ENCODE measurements at places on chromosomes 1 and 21. TPM values are rescaled to one million over a fixed set of nuclear protein-coding genes. Genes with fewer than 3 reads are reported as not detected.
A peak's percentile ranks its signal among the peaks of the same experiment; 100 is the strongest.

- DNase-seq: no peak
Observed at GRCh38 chr1:20719261-20719660, 1.5 kb upstream of the KIF17 start.

DNA sequence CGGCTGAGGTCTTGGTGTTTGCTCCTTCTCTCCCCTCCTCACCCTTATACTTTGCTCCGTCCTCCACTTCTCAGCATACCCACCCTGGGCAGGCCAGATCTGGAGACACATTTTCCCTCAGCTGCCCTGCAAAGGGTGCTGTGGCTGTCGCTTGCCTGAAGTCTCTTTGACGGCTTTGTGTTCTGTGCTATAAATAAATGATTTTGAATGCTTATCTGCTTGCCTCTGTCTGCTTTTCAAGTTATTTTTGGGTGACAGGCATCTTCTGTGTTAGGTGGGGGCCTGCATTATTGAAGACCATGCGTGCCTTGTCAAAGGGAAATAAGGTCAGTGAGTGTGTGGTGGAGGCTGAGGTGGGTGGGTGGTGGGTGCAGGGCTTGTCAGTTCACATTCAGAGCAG is 66.9 kb upstream of the KCND3 start:
- DNase-seq: no peak

GRCh38 chr1:108016451-108016920 is 51.5 kb upstream of the VAV3 start:
- DNase-seq: no peak

DNA sequence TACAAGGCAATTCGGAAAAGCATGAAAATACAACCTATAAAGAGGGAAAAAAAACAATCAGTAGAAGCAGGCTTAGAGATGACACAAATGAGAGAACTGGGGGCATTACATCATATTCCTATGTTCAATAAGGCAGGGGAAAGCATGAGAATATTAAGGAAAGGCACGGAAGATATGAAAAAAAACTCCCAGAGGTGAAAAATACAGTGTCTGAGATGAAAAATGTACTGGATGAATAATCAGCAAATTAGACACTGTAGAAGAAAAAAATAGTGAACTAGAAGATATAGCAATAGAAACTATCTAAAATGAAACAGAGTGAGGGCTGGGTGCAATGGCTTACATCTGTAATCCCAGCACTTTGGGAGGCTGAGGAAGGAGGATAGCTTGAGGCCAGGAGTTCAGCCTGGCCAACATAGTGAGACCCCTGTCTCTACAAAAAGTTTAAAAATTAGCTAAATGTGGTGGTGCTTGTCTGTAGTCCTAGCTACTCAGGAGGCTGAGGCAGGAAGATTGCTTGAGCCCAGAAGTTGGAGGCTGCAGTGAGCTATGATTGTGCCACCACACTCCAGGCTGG is 101.8 kb downstream of the ST3GAL3 start:
- DNase-seq: no peak

DNA sequence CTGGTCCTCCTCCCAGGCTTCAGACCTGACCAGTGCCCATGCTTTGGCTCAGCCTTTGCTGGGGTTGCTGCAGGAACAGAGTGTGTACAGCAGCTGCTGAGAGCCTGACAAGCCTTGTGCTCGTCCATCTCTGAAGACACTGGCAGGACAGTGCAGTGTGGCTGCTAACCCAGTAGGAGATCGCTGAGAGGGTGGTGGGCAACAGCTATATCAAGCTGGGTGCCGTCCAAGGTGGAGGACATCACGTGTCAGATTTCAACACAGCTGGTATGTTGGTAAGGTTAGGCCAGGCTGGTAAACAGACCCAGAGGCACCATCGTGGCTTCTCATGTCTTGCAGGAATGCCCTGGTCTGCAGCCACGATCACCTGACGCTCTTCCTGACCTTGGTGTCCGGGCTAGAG is 17.9 kb upstream of the SLC25A34 start:
- no peak for DNase-seq

DNA sequence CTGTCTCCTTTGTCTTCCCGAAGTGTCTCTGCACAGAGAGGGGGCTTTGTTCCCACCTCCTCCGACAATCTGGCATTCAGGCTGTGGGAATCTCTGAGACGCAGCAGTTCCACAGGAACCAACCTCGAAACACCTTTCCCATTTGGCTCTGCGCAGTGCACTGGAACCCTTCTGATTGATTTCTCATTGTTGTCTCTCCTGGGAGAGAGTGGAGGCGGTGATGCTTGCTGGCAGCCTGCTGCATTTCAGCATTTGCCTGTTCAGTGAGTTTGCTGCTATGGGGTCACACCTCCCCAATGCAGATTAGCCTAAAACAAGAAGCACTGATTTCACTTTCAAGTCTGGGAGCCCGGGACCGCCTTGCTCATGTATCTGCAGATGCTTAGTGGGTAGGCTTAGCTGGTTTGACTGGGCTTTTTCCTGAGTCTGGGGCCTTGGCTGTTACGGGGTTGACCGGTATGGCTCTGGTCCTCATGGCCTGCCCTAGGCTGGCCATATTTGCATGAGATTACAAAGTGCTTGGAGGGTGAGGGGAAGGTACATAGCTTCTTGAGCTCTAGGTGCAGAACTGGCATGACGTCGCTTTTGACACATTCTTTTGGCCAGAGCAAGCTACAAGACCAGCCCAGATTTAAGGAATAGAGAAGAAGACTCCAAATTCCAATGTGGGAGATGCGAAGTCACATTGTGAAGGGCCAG is 695.3 kb downstream of the PTPRU start:
- DNase-seq: no peak

DNA sequence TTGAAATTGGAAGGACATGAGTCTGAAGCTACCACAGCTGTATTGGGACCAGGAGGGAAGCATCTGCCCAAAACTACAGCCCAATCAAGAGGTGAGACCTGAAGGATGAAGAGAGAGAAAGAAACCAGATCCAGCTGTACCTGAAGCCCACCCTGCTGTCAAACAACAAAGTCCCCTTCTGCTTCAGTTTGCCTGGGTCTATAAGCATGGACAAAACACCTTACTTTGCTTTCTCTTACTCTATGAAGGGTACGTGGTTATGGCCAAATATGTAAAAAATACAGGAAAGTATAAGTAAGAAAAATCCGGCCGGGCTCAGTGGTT is 26.4 kb downstream of the TOMM20 start:
- DNase-seq: no peak

- DNase-seq: no peak
Observed at GRCh38 chr1:206453111-206453510, 17.2 kb upstream of the IKBKE start.

- DNase-seq: peak; percentile 70
Observed at GRCh38 chr1:48697066-48697707, 79.5 kb downstream of the BEND5 start.

DNA sequence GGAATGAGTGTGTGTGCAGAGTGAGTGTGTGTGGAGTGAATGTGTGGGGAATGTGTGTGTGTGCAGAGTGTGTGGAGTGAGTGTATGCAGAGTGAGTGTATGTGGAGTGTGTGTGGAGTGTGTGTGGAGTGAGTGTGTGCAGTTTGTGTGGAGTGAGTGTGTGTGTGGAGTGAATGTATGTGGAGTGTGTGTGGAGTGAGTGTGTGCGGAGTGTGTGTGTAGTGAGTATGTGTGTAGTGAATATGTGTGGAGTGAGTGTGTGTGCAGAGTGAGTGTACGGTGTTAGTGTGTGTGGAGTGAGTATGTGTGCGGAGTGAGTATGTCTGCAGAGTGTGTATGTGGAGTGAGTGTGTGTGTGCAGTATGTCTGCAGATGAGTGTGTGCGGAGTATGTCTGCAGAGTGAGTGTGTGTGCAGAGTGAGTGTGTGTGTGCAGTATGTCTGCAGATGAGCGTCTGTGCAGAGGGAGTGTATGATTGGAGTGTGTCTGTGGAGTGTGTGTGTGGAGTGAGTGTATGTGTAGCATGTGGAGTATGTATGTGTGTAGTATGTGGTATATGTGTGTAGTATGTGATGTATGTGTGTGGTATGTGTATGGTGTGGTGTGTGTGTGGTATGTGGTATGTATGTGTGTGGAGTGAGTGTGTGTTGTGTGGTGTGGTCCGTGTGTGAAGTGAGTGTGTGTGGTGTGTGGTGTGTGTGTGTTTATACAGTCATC is 59.7 kb upstream of the CLDN14 start:
- DNase-seq: no peak

GRCh38 chr1:22283596-22283995 is 140.7 kb upstream of the WNT4 start:
- no peak for DNase-seq

The S100A5 gene
- 1.9 TPM for total RNA-seq

The CR1L gene
- total RNA-seq: not detected

GRCh38 chr1:75492011-75492410 is 118.9 kb downstream of the SLC44A5 start:
- DNase-seq: no peak

- no peak for DNase-seq
Observed at GRCh38 chr1:19941206-19941568, 17.8 kb upstream of the PLA2G2E start.

- no peak for DNase-seq
Observed at GRCh38 chr1:65253800-65254319, 55.5 kb upstream of the DNAJC6 start.

The TSEN15 gene
- 48.7 TPM for total RNA-seq

The ADSS2 gene
- total RNA-seq: 53.3 TPM

The NFASC gene
- total RNA-seq: 0.32 TPM

GRCh38 chr1:233245191-233245765 is 50.2 kb downstream of the PCNX2 start:
- no peak for DNase-seq

DNA sequence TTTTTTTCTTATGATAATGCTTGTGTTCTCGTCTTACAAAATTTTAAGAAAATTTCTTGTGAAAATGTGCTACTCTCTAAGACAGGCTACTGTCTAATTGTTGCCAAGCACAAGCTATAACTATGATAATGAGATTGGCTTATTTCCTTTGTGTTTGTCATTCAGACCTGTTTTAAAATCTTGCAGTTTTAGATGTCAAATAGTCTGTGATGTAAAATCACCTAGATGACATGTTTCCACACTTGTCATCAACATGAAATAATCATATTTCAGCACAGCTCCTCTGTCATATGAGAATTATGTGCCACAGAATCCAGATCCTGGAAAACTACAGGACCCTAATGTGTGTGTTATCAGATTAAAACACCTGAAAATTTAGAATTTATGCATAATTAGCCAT is 539.7 kb downstream of the USP25 start:
- DNase-seq: no peak

DNA sequence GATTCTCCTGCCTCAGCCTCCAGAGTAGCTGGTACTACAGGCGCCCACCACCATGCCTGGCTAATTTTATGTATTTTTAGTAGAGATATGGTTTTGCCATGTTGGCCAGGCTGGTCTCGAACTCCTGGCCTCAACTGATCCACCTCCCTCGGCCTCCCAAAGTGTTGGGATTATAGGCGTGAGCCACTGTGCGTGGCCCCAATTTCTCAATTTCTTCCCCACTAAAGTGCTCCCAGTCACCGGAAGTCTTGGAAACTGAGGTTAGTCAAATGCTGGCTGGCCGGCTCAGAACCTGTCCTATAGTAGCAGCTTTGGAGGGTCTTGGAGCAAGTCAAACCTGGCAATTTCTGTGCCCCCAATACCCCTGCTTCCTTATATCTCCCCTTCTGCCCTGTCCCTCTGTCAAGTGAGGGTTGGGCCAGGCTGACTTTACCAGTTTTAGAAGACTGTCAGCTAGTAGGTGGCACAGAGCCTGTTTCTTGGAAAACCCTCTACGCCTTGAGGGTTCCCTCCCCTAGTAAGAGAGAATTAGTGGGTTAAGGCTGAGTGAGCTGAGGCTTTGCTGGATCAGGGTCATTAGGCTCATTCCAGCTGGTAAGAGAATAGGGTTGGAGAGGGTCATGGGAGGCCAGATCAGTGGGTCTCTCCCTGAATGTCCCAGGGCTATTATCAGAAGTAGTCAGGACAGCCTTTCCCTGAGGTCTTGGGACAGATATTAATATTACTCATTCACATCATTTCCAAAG is 8.3 kb upstream of the EPB41 start:
- no peak for DNase-seq

DNA sequence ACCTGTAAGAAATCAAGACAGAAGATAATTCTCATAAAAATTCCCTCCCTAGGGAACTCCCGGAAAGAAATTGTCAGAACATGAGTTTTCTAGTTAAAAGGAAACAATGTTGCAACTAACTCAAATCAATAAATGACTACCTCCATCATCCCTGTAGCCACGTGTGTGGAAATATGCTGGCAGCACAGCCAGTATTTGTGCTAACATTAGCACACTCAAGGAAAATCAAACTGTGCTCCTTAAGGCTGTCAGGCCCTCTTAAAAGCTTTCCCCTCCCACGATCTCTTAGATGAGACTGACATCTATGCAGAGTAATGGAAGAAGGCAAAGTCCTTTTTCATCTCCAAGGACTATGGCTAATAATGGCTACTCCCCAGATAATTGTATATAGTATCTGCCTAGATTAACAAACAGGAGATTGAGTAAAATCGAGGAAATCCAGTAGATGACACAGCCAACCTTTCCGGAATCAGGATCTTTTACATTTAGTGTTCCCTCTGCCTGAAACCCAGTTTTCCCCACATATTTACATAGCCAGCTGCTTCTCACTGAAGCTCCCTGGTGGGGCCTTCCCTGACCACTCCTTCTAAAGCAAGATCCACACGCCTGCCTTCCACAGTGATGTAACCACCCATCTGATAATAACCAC is 50.9 kb upstream of the NR5A2 start:
- no peak for DNase-seq

GRCh38 chr1:4726620-4727341 is 72.4 kb downstream of the AJAP1 start:
- DNase-seq: no peak

DNA sequence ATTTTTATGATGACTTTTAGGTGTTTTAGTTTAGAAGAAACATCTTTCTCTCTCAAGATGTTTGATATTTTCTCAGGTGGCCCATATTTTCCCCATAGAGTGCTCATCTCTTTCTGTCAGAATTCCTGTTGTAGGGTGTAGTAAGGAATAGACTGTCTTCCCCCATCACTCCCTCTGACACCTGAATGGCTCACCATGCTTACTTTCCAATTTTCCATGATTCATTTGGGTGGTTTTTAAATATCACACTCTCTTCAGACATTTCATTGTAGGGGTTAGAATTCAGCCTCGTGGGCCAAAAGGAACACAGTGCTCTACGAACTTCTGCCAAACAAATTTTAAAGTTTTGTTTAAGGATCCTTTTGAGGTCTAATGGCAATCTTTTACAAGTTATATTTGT is 24.0 kb downstream of the GIPC2 start:
- no peak for DNase-seq

DNA sequence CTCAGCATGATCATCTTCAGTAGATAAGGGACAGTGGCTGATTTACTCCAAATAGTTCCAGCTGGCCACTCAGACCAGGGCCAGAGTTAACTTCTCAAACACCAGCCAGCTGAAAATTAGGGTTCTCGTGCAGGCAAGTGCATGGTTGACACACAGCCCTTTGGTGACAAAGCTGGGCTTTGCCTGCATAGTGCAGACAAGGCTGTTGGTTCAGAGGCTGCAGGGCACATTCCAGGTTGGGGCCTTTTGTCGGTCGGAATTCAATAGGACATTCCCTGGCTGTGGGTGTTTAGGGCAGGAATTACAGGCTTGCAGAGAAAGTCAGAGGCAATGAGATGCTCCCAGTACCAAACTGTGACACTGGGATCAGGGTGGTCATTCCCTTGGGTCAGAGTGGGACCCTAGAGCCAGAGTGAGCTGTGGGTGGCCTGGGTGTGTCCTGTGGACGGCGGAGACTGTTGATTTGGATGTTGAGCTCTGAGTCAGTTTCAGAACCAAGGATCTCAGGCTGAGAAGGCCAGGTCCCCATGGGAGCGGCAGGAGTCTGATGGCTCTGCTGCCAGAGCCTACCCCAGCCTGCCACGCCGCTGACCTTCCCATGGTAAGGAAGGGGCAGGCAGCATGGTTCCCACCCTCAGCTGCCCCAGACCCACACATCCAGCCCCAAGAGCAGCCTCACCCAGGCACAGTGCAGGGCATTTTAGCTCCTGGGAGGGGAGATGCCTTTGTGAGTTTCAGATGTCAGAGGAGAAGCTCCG is 56.2 kb downstream of the STUM start:
- DNase-seq: no peak
